ENCODE measurements at places on chromosomes 2 and 18.
A peak's percentile ranks its signal among the peaks of the same experiment; 100 is the strongest.

GRCh38 chr2:240387669-240388358 is 47.6 kb upstream of the GPC1 start:
- no peak for DNase-seq

DNA sequence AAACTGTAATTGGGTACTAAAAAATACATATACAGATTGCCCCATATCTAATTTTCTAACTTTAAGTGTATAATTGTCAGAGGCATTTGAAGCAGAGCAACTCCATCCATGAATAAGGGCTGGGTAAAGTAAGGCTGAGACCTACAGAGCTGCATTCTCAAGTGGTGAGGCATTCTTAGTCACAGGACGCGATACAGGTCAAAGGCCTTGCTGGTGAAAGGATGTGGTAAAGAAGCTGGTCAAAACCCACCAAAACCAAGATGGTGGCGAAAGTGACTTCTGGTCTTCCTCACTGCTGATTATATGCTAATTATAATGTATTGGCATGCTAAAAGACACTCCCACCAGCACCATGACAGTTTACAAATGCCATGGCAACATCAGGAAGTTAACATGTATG is 50.0 kb downstream of the SLC8A1 start:
- no peak for DNase-seq

- DNase-seq = no peak
Measured at GRCh38 chr18:10377956-10378355, 76.5 kb upstream of the APCDD1 start.

DNA sequence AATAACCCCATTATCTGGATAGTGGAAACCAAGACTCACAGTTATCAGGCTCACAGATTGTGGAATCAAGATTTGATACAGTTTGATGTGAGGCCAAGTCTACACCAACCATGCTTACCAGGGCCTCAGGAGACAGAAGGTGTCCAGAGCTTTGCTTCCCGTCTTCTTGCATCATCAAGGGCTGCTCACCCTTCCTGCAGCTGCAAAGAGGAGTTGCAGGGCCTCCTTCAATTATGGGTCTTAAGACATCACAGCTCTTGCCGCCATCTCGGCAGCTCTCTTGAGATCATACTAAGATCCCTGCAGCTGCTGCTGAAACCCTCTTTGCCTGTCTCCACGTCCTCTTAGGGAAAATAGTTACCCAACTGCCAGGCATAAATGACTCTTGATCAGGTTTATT is 176.0 kb downstream of the MGAT5 start:
- DNase-seq = no peak

GRCh38 chr2:30611583-30611982 is 164.5 kb downstream of the LCLAT1 start:
- no peak for DNase-seq

DNA sequence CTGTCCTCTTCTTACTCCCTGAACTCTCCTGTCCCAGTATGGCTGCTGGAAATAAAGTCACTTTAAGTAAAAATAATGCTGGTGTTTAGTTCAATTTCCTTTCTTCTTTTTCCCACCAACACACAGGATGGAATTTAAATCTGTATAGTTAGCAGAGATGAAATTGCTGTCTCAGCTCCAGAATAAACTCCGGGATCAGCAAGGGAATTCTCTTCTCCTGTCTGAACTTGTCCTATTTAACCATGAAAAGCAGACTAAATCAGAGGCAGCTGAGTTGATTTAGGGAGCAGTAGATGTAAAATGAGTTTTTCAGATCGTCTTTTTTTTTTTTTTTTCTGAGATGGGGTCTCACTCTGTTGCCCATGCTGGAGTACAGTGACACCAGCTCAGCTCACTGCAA is 25.9 kb downstream of the TTLL4 start:
- DNase-seq = no peak

DNA sequence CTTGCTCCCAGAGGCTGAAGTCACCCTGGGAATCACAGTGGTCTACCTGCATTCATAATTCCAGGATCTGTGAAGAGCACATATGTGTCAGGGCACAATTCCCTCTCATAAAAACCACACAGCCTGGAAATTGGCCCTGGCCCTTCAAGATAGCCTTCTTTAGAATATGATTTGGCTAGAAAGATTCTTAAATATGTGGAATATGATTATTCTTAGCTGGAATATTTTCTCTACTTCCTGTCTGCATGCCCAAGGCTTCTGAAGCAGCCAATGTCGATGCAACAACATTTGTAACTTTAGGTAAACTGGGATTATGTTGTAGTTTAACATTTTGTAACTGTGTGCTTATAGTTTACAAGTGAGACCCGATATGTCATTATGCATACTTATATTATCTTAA is 24.2 kb downstream of the ICOS start:
- no peak for DNase-seq

DNA sequence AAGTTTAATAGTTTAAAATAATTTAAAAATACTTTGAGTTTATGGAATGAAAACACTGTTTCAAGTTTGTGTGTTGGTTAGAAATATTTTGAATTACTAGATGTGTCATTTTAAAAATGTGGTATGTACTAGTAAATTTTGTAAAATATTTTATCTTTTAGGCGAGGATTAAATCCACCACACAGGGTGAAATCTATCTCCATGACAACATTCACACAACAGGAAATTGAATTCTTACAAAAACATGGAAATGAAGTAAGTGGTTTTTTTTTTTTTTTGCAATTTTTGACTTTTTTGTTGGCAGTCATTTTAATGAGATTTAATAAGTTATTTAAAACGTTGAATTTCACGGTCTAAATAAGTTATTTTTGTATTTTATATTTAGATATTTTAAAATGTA is 19.4 kb downstream of the AGFG1 start:
- DNase-seq = no peak

- DNase-seq = no peak
Measured at GRCh38 chr18:7896805-7897518, 329.8 kb downstream of the PTPRM start.

- DNase-seq = peak; percentile 10
Measured at GRCh38 chr2:164841719-164842623, at the start of gene COBLL1. Gene COBLL1 (minus strand): TSS chr2:164841823. CDS start chr2:164841196, 627 bp downstream.

DNA sequence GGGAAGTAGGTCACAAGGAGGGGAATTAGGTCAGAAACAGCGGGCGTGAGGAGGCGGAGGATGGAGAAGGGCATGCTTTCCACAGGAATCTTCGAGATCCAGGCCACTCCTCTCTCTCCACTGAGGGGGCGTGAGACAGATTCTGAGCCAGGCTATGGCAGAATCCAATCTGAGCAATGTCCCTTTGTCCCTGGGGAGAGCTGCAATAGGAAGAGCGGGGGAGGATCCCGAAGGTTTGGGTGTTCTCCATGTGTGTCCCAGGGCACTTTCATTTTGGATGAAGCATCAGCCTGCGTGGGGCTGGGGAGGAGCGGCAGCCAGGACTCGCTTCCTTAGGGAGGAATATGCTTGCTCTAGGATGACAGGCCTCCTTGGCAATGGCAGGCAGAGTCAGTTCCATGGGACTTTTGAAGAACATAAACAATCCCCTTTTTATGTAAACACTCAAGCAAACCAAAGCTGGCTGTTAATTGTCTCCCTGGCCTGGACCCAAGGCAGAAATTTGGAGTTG is 84.0 kb downstream of the LIPG start:
- no peak for DNase-seq

DNA sequence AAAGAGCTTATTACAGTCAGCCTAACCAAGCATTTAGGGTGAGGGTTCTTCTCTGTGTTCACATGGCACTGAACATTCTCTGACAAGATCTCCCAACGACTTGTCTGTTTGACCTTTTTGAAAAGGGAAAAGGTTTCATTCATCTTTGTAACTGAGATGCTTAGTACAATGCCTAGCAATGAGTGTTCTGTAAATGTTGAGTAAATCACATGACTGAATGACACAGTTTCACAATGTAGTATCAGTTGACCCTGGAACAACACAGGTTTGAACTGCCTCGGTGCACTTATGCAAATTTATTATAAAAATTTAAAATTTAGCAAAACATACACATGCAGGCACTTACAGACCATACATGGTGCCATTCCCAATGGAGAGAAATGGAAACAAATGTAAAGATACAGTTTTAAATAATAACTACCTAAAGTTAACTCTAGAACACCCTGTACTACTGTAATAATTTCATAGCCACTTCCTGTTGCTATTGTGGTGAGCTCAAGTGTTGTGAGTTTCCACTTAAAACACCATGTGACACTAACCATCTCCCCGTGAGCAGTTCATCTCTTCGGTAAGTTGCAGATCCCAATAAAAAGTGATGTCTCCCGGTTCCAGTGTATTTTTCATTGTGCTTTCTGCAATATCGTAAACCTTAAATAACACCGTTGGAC is 34.1 kb upstream of the VWC2L start:
- no peak for DNase-seq

GRCh38 chr18:25805323-25805722 is 285.1 kb downstream of the SS18 start:
- DNase-seq = no peak

DNA sequence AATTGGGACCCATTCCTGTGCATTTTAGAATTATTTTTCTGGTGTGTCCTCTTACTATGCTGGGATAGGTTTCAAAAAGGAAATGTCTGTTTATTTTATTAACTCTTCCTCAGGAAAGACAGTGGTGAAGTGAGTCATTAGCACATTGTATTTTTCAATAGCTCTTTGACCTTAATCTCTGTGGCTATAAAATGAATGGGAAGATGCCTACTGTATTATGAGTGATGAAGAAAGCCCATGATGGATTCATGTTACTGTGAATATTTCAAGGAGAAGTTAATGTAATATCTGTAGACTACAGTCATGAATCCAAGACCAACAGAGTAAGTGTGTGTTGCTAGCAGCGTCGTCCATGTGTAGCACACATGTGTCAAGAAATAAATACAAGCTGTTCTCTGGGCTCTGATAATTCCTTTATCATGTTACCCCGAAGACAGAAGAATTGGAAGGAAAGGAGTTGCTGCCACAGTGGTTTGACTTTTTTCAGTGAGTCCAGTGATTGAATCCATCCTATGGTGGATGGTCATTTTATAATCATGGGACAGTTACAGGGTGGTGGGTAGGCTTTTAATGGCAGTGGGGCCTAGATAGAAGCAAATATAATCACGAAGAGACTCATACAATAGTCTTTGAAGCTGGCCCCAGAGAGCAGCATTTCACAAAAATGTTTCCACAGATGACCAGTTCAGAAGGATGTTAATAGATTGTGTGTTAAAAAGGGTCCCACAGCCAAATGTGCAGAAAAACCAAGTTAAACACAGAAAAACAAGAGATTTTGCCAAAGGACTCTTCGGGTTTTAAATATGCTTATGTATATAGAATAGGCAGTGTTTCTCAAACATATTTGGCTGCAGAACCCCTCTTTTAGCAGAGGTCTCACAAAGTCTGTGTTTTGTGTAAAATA is 239.7 kb upstream of the RASGRP3 start:
- DNase-seq = no peak

- DNase-seq = no peak
Measured at GRCh38 chr18:6606411-6607085, 123.0 kb upstream of the ARHGAP28 start.

DNA sequence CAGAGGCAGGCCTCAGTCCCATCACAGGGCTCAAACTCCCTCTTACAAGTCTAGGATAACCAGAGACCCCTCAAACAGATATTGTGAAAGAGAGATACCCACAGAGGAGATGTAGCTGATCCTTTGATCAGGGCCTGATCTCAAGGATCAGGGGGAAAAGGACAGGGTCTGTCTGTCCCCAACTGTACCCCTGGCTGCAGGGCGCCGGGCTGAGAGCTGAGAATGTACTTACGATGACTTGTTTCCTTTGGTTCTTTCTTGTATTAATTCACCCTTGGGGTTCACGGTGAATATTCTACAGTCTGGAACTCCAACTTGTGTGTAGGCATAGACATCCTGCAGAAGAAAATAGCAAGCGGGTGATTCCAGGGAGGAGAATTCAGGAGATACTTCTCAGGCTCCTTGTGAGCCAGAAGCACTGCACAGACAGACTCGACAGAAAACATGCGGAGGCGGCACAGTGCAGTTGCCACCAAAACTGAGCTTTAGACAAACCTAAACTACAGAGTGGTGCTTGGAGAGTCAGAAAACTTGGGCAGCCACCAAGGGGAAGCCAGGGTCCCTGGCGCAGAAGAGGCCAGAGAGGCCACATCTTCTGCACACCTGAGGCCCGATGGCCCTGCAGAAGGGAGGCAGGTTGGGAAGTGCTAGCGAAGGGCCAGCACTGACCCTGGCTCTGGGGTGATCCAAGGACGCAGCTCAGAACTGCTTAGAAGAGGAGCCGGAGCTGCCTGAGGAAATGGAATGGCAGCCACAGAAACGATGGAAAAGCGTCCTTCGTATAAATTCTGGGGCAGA is 73.9 kb downstream of the EMILIN2 start:
- no peak for DNase-seq

DNA sequence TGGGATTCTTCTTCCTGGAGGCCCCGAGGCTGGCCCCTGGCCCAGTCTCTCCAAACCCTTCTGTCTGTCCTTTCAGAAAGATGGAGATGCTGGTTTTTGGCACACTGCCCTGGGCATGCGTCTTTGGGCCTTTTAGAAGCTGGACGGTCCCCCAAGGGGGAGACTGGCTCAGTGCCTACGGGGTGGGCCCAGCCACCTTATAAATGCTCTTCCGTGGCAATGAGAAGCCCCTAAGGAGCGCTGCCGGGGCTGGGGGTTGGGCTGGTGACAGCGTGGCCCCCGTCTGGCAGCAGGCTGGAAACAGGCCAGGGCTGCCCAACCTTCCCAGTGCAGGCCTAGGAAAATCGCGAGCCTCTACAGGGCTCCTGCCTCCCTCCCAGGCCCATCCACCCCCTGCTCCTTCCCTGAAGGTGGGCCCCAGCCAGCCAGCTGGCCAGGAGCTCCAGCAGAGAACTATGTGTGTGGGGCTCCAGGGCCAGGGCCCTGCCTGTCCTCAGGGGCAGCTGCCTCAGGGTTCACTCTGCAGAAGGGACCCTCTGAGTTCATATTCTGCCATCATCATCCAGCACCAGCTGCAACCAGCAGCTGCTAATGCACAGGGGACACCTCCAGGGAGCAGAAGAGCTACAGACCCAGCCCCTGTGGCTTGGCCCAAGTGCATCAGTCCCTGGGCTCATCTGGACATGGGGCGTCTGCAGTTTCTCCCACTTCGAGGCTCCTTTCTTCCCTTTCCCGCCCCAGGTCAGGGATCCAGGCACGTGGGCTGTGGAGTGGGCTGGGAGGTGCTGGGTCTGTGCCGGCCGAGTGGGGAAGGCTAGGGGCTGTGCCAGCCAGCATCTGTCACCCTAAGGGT is 107.6 kb upstream of the OTOS start:
- DNase-seq = no peak

DNA sequence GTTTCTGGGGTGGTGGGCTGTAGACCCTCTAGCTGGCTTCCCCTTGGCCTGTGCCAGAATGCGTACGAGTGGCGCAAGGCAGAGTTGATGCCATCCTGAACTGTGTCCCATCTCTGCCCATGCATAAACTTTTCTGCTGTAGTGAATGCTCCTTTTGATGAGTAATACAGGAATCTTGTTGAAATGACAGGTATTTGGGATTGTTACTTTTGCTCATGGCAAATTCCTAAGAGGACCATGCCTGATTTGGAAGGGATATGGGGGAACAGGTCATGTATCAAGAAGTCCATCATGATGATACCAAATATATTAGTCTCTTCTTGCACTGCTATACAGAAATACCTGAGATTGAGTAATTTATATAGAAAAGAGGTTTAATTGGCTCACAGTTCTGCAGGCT is 648.0 kb downstream of the SLC4A3 start:
- no peak for DNase-seq

- no peak for DNase-seq
Measured at GRCh38 chr2:32342801-32343200, 14.0 kb upstream of the BIRC6 start.
